Lung (tissue), 17 donors: ENCODE measurements at places on chromosomes 5 and 9.

GRCh38 chr9:127779136-127779981 is 893 bp upstream of the SH2D3C start:
- DNase-seq, result no peak

GRCh38 chr5:80796846-80797245 is 142.1 kb upstream of the DHFR start:
- no peak for DNase-seq

GRCh38 chr9:109652112-109652511 is 127.9 kb upstream of the PALM2AKAP2 start:
- no peak for DNase-seq

- no peak for DNase-seq
Measured at GRCh38 chr9:112322701-112323377, 10.6 kb downstream of the PTBP3 start.

DNA sequence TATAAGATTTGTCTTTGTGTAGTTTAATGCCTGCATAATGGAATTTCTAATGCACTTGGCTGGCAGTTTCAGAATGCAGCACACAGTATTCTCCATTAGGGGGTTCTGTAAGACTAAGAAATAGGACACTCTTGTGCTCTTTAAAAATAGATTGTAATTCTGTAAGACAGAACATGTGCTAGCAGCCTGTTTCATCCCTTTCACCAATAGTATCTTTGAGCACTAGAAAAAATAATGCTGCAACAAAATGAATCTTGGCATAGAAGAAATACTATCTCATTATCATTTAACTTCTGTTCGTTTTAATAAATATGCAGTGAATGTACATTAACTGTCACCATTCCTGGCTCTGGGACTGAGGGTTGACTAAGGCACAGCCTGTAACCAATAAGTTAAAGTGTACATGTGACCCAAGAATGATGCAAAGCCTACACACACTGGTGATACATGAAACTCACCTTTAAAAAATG is 23.8 kb upstream of the ZNF622 start:
- peak; percentile 77 for DNase-seq

GRCh38 chr5:10913841-10914240 is 152.8 kb upstream of the DAP start:
- no peak for DNase-seq

GRCh38 chr5:76607353-76607871 is 15.8 kb downstream of the F2RL2 start:
- DNase-seq, result peak; percentile 86

DNA sequence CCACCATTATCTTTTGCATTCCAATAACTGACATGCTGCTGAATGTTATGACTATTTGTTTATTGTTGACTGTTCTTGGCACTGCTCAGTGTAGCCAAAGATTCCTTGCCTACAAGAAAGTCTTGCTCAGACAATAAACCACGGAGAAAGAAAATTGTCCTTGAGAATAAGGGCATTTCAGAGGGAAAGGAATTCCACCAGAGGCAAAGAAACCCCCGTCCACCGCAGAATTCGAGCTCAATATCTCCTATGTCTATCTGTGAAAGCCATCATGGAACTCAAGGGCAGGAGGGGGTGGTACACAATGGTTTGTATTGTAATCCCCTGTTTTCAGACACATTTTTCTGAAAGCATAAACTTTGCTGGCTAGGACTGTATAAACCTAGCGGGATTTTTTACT is 70.3 kb upstream of the ADAMTS16 start:
- peak; percentile 27 for DNase-seq

DNA sequence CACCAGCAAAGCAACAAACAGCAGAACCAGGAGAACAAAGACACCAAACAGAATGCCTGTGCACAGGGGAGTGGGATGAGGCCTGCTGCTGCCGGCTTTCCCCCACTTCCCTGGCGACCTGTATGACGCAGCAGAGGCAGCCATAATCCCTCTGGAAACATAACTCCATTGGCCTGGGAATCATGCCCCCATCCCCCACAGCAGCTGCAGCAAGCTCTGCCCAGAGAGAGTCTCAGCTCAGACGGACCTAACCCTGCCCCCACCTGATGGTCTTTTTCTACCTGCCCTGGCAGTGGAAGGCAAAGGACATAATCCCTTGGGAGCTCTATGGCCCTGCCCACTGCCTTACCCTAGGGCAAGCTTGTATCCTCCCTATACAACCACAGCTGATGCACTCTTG is 81.8 kb upstream of the FANCC start:
- DNase-seq, result no peak

GRCh38 chr9:100286257-100286656 is 66.5 kb downstream of the TEX10 start:
- no peak for DNase-seq

DNA sequence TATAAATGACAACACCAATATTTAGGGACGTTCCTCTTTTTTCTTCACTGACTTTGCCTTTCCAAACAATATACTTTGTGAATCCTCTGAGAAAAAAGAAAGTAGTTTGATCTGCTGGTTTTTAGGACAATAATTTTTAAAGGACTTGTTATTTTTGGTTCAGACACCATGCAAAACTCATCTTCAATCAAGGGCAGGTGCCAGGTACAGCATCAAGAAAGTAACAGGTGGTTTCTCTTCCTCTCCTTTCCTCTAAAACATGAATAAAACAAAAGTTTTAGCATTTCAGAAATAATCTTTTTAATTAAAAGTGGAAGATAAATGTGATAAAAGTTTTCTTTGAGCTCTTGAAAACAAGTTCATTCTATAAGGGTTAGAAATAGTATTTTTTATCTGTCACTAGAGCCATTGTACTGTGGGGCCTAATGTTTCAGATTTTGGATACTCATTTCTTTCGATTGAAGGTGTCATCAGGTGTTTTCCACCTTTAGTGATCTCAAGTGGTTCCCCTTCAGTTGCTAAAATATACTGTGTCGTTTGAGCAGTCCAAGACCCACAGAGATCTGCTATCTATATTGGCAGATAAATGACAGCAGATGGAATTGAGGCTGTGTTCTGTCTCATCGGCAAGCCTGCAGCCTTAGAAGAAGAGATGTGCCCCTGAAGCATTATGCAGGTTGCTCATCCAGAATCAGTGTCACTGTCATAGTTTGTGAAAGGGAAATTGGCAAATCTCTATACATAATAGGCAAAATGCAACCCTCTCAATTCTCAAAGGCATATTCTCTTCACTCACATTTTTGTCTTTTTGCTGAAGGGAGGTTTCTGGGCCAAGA is 499.7 kb downstream of the PDE4D start:
- no peak for DNase-seq

- no peak for DNase-seq
Measured at GRCh38 chr9:105445203-105445881, 2.5 kb upstream of the FSD1L start.

- peak; percentile 91 for DNase-seq
Measured at GRCh38 chr5:141557681-141558136, 61.1 kb downstream of the DIAPH1 start.
